Osteocyte (in vitro differentiated cells): ENCODE measurements at places on chromosomes 5 and 9.

- no peak for DNase-seq
Measured at GRCh38 chr5:59328709-59329296, 564.7 kb downstream of the PDE4D start.

- no peak for DNase-seq
Measured at GRCh38 chr5:125011419-125011818, 265.0 kb upstream of the ZNF608 start.

- no peak for DNase-seq
Measured at GRCh38 chr5:44275329-44275728, 113.9 kb downstream of the FGF10 start.

- DNase-seq: no peak
Measured at GRCh38 chr5:89072842-89073672, 190.1 kb upstream of the MEF2C start.

GRCh38 chr5:167759057-167759821, 532.2 kb upstream of the WWC1 start:
- no peak for DNase-seq

- DNase-seq: peak; percentile 32
Measured at GRCh38 chr5:154421868-154422267, 23.9 kb upstream of the SAP30L start.

- no peak for DNase-seq
Measured at GRCh38 chr5:177426566-177427210, at the start of gene GRK6. GRK6 (plus strand) TSS chr5:177426676; CDS start chr5:177426846, 170 bp downstream.

GRCh38 chr5:52690236-52690768, 97.4 kb upstream of the ITGA1 start:
- DNase-seq: no peak
